ENCODE measurements at places on chromosomes 12 and 14.

DNA sequence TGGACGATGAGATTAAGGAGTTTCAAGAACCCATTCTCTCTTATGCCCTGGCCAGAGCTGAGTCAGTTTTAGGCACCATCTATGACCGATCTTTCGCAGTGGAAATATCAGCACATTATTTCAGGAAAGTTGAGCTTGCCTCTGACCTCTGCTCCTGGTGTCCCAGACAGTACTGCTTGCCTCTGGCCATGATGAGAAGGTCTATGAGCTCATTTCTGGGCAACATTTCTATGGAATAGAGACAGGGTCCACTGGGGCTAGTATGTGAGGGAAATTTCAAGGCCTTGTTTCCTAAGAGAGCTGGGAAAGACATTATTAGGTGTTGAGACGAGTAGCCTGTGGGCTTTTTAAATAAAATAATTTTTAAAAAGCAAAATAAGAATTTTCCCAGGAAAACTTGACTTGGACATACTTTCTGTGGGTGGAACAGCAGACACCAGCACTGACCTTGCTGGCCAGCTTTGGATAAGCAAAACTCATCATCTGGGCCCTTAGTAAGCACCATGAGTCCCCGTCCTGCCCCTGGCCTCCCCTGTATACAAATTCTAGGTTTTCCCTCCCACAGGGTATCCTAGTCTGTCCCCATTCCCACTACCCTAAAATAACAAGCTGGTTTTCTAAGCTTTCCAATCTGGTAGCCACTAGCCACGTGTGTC lies 43.4 kb downstream of the DIO2 start:
- no peak for ATAC-seq

- ATAC-seq: no peak
Observed at GRCh38 chr14:103923863-103924262, 4.4 kb upstream of the TDRD9 start.

DNA sequence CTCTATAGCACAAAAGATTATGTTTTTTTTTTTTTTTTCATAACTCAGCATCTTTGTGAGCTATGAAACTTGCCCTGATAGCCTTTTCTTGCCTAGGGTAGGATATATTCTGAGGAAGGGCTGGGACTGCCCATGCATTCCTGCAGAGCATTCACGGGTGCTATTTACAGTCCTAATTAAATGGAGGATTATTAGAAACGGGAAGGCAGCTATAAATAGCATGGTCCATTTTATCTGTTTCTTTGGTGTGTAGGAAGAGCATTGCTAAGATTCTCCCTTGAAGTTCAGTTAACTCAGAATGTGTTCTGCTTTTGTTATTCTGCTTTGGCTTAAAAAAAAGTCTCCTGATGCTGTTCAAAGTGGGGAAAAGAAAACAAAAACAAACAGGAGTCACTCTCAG lies 630.9 kb downstream of the DIO2 start:
- no peak for ATAC-seq

GRCh38 chr12:102232446-102232845 lies 34.8 kb upstream of the PMCH start:
- no peak for ATAC-seq

DNA sequence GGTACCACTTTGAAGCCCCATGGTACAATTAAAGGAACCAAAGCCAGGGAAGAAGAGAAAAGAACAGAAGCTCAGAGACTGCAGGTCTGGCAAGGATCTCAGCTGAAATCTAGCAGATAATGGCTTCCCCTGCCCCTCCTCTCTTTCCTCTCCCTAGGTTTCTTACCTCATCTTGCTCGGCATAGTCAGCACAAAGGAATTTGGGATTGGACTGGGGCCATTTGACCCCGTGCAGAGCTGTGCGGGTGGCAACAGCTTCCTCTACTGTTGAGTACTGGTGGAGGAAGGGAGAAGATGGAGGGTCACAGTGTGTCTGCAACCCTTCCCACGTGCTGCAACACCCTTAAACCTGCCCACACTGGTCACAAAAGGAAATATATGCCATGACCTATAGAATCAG lies 4.7 kb upstream of the CDH24 start:
- no peak for ATAC-seq

GRCh38 chr14:101199028-101199770 lies 295.7 kb upstream of the RTL1 start:
- ATAC-seq: no peak

DNA sequence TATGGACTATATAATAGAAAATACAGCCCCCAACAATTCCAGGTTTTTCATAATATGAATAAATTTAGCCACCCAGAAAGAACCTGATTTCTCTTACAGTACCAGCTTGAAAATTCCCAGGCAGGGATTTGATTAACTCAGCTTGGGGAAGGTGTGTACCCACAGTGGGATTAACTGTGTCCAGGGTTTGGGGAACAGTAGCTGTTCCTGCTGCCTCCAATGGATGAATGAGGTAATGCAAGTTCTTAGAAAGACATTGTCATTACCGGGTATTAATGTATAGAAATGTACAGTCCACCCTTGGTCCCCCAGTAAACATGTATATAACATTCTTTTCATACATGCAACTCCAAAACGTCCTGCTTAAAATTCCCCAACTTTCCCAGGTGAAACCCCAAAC lies 115.6 kb downstream of the LRIG3 start:
- no peak for ATAC-seq
